ENCODE measurements at places on chromosomes 11 and 22. TPM values are rescaled to one million over a fixed set of nuclear protein-coding genes. Genes with fewer than 3 reads are reported as not detected.

Gene BDNF
- total RNA-seq: 0.04 TPM

Gene PACSIN2
- total RNA-seq: 39.1 TPM

Gene RAG2
- not detected for total RNA-seq

Gene DSCAML1
- not detected for total RNA-seq

Gene RIMBP3B
- total RNA-seq: 0.55 TPM

Gene PKP3
- 102 TPM for total RNA-seq

- H3K27ac ChIP-seq: no peak overlapping the region
- no peaks in the 10 kb centered on the region for H3K27me3 ChIP-seq
- H3K4me3 ChIP-seq: no peak overlapping the region
- DNase-seq: no peak
- peaks cover 74% of the 10 kb centered on the region for H3K4me1 ChIP-seq
Measured at GRCh38 chr11:2796091-2796490, 89.5 kb downstream of the CDKN1C start.

DNA sequence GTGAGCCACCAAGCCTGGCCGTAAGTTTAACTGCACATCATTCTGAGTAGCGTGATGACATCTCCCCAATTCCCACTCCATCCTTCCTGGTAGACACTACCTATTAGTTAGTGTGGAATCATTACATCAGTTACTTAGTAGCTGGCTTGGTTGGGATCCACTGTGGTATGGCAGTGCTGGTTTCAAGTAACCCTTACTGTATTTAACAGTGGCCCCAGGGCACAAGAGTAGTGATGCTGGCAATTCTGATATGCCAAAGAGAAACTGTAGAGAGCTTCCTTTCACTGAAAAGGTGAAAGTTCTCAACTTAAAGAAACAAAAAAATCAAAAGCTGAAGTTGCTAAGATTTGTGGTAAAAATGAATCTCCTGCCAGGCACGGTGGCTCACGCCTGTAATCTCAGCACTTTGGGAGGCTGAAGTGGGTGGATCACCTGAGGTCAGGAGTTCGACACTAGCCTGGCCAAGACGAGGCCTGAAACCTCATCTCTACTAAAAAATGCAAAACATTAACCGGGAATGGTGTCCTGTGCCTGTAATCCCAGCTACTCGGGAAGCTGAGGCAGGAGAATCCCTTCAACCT lies 27.2 kb downstream of the RHOD start:
- no peaks in the 10 kb centered on the region for H3K36me3 ChIP-seq
- H3K4me1 ChIP-seq: peaks cover 12% of the 10 kb centered on the region
- H3K27ac ChIP-seq: no peak overlapping the region
- no peak overlapping the region for H3K4me3 ChIP-seq

DNA sequence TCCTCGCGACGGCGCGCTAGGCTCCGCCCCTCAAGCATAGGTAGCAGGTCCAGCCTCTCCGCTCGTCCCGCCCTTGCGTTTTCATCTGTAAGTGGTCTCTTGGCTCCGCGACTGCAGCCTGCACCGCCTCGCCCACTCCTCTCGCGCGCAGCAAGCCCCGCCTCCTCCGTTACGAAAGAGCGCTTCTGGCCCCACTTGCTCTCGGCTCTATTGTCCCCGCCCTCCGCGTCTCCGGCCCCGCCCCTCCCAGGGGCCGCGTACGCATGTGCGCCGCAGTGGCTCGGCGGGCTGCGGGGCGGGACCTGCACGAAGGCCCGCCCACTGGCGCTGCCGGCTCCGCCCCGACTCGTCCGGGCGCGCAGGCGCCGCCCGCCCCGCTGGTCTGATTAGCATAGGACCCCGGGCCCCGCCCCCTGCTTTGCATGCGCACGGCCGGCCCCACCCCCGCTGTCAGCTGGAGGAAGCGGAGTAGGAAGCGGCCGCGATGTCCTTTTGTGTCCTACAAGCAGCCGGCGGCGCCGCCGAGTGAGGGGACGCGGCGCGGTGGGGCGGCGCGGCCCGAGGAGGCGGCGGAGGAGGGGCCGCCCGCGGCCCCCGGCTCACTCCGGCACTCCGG lies at the start of gene ESRRA:
Gene ESRRA, plus strand, starts transcription at position 450 of the 616 bp plus-strand sequence. CDS start 1,656 bp downstream, outside the sequence.
- peaks cover 46% of the 10 kb centered on the region for H3K4me1 ChIP-seq
- peaks cover 25% of the 10 kb centered on the region for H3K36me3 ChIP-seq
- DNase-seq: peak; percentile 96
